ENCODE measurements at places on chromosomes 7 and 10.

GRCh38 chr10:53983431-53983830 is 817.6 kb downstream of the PCDH15 start:
- no peak for DNase-seq

DNA sequence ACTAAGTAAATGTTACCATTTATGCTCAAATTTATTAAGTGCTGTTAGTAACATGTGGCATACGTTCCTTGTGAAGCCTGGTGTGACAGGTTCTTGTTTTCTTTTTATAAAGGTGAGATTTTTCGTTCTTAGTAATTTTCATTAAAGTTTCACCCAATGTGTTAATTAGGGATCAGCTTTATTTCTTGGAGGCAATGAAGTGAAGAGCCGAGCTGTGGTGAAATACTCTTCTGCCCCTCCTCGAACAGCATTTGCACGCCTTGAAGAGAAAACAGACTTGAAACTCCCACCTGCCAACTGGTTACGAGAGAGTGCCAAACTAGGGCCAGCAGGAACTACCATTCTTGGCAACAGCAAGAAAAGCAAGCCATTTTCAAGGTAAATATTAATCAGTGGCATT is 1.5 kb downstream of the EDRF1 start:
- no peak for DNase-seq

DNA sequence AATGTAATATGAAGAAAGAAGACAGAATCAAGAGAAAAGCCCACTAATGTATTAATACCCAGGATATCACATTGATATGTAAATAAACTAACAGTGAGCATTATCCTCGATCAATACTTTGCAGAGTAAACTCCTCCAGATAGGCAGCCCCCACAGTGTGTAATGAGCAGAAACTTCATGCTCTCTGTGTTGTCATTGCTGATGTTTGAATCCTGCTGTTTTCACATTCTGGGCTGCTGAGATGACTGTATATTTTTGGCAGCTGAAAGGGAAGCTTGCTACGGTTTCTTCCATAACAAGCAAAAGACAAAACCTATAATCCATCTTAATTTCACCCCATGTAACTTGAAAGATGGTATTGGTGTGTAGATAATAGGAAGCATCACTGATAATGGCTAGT is 15.3 kb upstream of the THSD7A start:
- DNase-seq: no peak

DNA sequence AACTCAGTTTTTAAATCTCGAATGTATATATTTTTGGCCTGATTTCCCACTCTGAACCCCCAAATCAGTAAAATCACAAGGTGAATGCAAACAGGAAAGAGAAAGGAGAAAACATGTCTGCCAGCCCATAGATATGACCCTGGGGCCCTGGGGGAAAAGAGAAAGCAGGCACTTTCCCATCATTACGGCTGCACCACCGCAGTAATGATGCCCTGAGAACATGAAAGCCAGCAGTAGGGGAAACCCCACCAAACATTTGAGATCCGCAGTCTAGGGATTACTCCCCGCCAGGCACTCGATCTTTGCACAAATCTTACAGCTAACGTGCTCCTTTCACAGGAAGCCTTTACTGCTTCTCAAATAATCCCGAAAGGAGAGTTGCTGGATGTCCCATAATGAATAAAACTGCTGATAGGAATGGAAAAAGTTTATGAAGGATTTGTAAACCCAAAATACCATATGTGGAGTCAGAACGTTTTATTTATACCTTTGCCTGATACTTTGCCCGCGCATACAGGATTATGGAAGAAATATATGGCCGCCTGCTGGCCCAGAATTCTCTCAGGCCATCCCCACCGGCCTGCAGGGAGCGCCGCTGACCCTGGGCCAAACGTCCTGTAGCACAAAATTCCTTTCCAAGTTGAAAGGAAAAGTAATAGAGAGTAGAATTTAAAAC is 180.0 kb upstream of the INHBA start:
- DNase-seq: no peak

DNA sequence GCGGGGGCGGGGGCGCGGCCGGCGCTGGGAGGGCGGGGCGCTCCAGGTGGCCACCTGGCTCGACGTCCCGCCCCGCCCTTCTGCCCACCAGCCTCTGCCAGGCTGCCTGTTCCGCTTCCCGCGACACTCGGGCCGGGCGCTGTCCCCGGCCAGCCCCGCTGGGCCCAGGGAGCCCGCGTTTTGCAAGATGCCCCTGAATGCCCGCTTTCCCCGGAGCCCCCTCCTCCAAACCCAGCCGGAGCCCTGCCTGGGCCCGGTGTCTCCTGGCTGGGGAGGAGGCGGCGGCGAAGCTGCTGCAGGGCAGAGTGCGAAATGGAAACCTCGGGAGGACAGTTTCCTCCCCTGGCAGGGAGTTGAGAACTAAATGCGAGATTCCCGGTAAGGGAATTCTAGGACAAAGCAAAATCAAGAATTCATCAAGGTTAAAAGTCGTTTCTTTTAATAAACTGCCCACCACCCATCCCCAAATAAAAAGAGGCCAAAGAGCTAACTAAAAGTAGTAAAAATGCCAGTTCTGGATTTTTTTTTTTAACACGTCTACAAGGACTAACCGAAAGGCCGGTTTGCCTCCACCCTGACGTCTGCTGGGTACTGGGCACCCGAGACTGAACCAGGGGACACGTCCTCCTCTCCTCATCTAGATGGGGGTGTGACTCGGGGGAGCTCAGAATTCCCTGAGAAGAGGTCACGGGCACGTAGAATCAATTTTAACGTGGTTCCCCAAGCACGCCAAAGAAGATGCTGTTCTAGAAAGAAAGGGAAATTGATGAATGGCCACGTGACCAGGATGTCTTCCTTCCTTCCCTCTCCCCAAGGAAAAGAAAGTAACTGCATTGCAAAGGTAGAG is 200.4 kb upstream of the NFE2L3 start:
- no peak for DNase-seq

- no peak for DNase-seq
Observed at GRCh38 chr10:121312587-121312986, 285.7 kb downstream of the FGFR2 start.

GRCh38 chr7:37656913-37657530 is 26.5 kb upstream of the GPR141 start:
- DNase-seq: no peak

Measured in NCI-H2081 treated with DMSO at 0.1 percent for 48 hours (cell line).